Brain (organoid and tissue), 16 donors: ENCODE measurements at places on chromosomes 1 and 21.

DNA sequence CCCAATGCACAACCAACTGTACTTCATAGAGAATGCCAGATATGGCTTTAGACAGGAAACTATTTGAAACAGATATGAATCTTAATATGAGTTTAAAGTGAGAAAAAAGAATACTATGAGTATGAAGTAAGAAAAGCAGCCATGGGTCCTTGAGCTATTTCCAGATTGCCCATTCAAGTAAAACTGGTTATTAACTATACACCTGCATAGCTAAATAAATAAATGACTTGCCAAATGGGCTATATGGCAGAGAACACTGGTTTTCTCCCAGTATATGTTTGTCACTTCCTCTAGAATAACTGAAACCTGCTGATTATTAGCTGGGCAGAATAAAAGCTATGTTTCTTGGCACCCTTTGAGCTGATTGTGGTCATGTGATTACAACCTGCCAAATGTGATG is 17.0 kb upstream of the CD1C start:
- DNase-seq, result no peak

DNA sequence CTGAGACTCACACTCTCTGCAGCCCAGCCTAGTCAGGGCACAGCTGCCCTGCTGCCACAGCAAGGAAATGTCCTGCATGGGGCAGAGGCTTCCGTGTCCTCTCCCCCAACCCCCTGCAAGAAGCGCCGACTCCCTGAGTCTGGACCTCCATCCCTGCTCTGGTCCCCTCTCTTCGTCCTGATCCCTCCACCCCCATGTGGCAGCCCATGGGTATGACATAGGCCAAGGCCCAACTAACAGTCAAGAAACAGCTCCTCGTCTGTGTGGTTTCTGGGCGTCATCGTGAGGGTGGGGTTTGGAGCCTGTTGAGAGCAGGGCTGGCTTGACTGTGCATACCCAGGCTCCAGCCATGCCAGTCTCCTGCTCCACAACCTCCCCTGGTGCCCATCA is 19.5 kb downstream of the FAAH start:
- no peak for DNase-seq

DNA sequence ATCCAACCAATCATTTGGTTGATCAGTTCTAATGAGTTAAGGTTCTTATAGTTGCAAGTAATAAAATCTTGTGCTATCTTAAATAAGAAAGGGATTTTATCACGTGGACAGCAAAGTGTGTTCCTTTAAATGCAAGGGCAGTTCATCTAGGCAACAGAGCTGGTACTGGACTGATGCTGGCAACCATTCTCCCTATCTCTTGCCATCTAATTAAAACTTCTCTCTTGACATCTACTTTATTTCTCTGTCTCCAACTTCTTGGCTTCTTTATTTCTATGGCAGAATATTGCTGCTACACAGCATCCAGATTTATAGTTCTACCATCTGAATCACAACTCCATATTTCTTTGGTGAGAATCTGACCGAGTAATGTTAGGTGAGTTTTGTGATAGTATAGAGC is 115.2 kb upstream of the CACYBP start:
- no peak for DNase-seq

DNA sequence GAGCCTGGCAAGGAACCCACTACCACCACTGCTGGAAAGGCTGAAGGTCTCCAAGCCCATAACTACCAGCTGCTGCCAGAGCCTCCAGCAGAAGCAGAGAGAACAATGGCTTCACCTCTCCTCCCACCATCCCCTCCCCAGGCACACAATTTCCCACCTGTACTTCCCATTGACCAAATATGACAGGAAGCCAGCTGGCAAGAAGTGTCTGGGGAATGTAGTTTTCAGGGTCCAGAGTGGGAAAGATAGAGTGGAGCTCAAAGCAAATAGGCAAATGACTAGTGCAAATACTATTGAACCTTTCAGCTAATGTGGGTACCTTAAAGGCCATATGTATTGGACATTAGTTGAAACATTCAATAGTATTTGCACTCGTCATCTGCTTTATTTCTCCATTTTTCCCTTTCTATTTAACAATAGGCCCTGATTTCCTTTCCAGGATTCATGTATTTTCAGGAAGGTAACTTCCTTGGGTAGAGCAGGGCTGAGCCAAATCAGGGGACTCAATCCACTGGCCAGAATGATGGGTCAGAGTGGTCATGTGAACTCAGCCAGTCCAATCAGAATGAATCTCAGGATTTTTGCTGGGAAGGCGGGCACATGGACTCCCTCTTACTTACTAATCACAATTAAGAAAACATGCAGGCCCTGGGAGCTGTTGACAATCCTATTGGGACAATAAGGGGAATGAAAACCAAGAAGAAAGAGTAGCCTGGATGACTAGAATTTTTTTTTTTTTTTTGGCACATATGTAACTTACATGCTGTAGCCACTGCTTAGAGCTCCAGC is 12.1 kb upstream of the NFYC start:
- DNase-seq, result no peak

DNA sequence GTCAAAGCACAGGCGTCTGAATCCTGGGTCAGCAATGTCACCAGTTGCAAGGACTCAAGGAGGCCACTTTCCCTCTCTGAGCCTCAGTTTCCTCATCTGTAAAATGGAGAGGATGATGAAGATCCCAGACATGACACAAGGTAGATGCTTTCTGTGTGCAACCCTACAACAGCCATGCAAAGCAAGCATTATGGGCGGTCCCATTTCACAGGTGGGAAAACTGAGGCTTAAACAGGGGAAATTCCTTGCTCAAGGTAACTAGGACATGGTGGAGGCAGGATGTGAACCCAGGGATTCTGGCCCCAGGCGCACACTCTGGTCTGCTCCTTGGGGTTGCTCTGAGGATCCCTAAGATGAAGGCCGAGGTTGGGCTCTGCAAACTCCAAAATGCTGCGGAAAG is 311.0 kb downstream of the PTPRU start:
- DNase-seq, result no peak

DNA sequence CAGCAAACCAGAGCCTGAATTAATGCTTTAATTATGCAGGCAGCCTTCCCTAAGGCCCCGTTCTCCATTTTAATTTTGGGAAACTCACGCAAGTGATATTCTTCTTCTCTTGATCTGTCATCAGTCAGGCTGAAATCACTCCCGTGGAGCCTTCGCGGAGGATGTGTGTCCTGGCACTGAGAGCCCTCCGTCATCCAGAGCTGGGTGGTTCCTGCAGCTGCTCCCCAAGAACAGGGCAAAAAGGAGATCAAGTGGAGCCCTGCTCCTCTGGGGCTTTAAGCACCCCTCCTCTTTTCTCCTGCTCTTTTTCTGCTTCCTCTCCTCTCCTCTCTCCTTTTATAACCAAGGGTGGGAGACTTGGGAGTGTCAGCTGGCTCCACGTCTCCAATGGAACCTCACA is 133.2 kb upstream of the CACNA1E start:
- DNase-seq, result peak; percentile 49

- no peak for DNase-seq
Measured at GRCh38 chr1:5645135-5645399, 347.2 kb downstream of the NPHP4 start.

- DNase-seq, result no peak
Measured at GRCh38 chr1:229478852-229479251, 29.3 kb downstream of the NUP133 start.

DNA sequence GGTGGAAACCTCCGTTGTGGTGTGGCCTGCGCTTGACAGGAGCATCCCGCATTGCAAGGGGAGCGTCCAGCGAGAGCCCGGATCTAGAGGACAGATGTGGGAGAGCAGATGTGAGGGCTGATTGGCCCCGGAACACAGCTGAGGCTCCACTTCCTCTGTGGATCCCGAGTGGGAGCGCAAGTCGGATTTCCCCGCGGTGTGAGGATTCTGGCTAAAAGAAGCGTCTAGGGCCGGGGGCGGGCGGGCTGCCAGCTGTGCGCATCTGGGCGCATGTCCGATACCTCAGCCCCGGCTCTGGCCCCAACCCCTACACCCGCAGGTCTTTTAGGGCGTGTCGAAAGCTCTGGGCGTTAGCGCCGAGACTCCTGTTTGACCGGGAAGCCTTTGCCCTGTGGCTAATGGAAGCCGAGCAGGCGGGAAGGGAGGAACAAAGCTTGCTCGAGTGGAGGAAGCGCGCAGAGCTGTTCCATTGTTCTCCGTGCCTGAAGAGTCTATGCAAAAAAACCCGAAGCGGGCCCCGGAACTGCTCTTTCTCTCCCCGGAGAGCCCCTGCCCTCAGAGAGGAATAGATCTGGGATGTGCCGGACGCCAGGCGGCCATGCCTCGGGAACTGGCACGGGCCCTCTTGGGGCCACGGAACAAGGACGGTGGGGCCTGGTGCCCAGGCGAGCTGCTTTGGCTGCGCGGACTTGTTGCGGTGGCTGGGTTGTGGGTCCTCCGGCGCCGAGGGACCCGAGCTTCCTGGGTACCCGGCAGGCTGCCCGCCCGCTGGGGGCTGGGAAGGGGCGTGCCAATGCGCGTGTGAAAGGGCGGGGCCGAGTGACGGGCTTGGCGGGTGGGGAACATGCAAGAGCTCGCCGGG is 111.1 kb downstream of the NAV1 start:
- DNase-seq, result peak; percentile 93

DNA sequence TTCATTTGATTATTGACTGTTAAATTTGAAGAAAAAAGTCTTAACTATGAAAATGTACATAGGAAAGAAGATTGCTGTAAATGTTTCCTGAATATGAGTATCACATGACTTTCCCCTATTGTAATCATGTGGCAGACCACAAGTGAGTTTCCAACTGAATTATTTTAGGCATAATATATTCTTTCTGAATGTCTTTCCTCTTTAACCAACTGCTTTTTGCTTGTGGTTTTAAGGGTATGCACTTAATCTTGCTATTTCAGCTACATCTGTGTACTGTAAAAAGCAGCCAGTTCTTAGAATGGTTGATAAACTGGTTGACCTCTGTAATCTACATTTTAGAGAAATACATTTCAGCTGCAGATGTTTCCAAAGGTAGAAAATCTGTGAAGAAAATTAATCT is 400.7 kb downstream of the NEGR1 start:
- no peak for DNase-seq

DNA sequence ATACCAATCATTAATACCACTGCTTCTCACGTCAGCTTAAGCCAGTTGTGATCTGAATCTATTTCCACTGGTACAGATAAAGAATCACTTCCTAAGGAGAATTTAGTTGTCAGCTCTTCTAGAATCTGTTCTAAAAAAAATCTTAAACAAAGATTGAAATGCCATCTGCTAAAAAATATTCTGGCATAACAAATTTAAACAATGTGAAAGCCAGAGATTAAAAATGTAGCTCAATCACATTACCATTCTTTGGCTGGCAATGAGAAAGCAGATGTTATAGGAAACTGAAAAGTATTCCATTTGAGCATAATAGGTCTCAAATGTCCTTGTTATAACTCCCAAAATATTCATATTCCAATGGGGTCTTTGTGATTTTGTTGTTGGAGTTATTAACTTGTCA is 21.7 kb upstream of the LRRC8B start:
- DNase-seq, result no peak

GRCh38 chr1:24513706-24514105 is 11.1 kb downstream of the RCAN3 start:
- no peak for DNase-seq

DNA sequence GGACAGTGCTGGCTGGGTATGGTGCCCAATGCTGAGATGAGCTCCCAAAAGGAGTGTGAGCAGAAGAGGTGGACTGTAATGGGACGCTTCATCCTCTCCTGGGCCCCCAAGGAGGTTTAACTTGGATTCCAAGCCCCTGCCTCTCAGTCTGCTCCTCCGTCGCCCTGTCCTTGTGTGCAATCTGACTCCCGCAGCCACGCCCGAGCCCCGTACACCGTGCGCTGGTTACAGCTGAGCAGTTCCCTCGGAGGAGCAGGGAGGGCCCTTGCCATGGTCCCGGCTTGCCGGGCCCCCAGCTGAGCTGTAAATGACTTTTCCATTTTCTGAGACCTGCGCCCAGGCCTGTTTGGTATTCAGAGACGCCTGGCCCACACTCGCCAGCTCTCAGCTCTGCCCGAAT is 53.7 kb downstream of the PAX7 start:
- DNase-seq, result no peak

DNA sequence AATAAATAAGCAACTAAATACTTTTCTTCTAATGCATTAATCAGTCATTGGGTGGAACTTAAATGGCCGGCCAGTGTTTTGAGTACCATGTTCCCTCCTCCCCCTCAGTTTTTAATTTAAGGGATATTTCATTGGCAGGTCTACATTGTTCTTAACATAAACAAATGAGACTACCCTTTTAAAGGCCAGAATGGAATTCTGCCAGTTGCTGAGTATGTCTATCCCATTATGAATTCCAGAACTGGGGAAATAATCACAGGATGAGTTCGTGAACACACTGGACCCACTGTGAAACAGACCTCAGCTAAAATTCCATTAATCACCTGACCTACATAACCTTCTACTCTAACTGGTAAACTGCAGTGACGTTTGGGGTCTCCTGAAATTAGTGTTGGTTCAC is 305.5 kb upstream of the PKN2 start:
- no peak for DNase-seq

DNA sequence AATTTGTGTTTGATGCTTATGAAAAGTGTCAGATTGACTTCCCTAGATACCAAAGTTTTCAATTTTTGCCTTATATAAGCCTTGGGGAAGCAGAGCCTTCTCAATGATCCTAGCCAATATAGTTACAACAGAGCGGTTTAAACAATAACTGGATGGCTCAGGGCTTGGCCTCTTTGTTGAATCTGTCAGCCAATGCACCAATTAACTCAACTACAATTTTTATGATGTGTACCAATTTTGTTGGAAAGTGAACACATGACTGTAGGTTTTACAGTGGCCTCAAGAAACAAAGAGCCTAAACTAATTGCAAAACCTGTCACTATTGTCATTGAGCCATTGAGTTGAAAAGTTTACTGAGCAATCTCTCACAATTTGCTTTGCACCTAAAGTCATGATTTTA is 71.6 kb upstream of the RGS18 start:
- DNase-seq, result no peak

DNA sequence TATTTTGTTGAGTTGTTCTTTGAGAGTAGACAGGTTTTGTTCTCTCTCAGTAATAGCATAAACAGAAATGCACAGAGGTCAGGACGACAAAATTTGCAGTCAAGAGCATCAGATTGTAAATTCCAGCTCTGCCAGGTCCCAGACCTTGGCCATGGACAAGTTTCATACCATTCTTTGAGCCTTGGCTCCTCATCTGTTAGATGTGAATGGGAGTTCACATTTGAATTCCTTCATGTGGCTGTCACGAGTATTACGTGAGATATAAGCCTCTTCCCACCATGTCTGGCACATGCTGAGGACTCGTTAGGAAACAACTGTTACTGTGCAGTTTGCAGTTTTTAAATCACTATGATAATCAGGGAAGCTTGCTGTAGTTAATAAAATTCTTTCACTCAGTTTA is 93.2 kb upstream of the KCTD3 start:
- DNase-seq, result peak; percentile 33

- DNase-seq, result no peak
Measured at GRCh38 chr1:209751627-209752231, 4.1 kb upstream of the TRAF3IP3 start.

DNA sequence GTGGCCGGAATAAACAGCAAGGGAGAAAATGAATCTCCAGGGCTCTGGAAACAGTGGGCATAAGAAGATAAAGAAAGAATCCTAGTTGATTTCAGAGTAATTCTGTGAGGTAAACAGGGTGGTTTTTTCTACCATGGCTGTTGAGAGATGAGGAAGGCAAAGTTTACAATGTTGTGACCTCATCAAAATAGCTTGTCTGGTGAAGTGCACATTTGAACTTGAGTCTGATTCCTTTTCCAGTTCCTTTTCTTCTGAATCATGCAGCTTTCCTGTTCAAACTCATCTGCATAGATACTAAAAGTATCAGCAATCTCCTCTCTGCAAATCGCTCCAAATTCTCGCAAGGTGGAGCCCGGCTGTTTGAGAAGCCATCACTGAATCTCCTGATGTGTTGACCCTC is 161.7 kb downstream of the PLPP3 start:
- no peak for DNase-seq
